ENCODE measurements at places on chromosomes 4 and X.

- DNase-seq = no peak
Observed at GRCh38 chrX:121407627-121408026, 360.2 kb downstream of the GLUD2 start.

DNA sequence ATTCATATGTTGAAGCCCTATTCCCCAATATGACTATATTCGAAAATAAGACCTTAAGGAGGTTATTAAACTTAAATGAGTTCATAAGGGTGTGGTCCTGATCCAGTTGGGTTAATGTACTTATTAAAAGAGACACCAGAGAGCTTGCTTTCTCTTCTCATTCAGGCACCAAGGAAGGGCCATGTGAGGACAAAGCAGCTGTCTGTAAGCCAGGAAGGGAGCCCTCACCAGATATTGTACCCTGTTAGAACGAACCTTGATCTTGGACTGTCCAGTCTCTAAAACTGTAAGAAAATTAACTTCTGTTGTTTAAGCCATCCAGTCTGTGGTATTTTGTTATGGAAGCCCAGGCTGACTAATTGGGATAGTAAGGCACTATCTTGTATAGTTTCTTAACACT is 9.1 kb upstream of the YTHDC1 start:
- DNase-seq = no peak

GRCh38 chrX:52821079-52821760 is 10.1 kb downstream of the XAGE5 start:
- no peak for DNase-seq

GRCh38 chr4:41281038-41281634 is 24.4 kb downstream of the UCHL1 start:
- DNase-seq = peak; percentile 79
